Nucleus accumbens (tissue), 56 donors: ENCODE measurements at places on chromosomes 3 and 15.

GRCh38 chr15:100190675-100191074 lies 151.1 kb downstream of the ADAMTS17 start:
- no peak for DNase-seq

DNA sequence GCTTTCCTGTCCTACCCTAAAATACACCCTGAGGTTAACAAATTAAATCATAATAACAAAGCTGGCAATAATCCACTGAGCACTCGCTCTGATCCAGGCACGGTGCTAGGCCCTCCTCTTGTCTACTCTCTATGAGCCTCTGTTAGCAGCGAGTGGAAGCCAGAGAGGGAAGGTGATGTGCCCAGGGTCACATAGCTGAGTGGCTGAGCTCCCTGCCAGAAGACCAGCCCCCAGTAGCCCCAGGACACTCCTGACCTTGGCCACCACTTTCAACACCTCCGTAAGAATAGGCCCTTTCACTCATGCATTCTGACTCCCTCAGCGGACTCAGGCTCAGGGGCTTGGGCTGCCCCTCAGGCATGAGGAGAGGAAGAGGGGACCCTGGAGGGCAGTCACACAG lies 9.5 kb upstream of the PRKCD start:
- DNase-seq = no peak

DNA sequence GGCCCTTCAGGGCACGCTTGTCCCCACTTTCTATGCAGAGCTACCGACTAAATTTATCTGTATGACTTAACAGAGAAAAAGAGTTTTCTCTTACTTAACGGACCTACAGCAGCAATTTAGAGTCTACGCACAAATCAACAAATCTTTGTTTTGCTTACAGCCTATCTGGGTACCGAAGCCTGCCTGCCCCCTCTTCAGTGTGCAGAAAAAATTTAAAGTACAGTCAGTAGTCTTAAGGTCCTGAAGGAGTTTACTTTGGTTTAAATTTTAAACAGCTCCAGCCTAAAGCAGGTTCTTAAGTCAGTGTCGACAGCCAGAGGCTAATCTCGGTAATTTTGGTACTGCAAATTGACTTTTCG lies 570 bp downstream of the SACM1L start:
- DNase-seq = no peak

DNA sequence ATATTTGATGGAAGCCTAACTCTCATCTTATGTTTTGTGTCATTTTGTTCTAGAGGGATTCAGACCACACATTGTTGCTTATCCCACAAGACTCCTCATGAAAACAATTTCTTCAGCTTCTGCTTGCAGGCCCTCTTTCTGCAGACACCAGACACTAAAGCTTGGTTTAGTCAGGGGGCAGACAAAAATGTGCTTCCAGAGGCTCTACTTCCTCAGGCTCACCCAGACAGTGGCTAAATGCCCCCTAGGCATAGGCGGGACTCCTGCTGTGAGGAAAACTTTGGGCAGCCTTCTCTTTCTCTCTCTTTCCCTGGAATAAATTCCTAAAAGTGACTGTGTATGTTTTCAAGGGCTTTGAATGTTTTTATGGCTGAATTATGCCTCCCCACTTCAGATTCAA lies 435.4 kb upstream of the ATP11B start:
- no peak for DNase-seq

DNA sequence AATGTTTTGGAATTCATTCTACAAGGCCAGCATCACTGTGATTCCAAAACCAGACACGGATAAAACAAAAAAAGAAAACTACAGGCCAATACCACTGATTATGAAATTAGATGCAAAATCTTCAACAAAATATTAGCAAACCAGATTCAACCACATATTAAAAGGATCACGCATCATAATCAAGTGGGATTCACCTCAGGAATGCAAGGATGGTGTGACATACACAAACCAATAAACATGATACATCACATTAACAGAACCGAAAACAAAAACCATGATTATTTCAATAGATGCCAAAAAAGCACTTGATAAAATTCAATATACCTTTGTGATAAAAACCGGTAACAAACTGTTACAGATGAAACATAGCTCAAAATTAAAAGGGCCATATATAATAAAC lies 48.9 kb downstream of the DLG1 start:
- no peak for DNase-seq

GRCh38 chr15:63509955-63510940 lies 5.9 kb downstream of the USP3 start:
- DNase-seq = no peak

DNA sequence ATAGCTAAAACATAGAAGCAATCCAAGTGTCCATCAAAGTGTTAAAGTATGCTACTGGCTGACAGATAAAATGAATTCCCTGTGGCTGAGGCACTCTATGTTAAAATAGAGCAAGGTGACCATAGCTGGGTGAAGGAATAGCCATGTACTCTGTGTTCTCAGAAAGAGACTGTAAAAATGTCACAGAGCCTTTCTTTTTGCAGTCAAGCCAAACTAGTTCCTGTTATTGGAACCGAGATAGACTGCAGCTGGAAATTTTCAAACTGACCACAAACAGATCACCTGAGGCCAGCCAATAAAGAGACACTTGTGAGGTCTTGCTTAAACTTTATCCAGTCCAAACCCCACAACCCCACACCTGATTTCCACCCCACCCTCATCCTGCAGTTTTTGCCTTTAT lies 422.8 kb upstream of the NAALADL2 start:
- DNase-seq = no peak

GRCh38 chr3:46991406-46992165 lies 12.1 kb downstream of the NBEAL2 start:
- no peak for DNase-seq

GRCh38 chr3:8869613-8870012 lies 93.7 kb downstream of the RAD18 start:
- DNase-seq = no peak

GRCh38 chr3:178001670-178002101 lies 534.5 kb upstream of the KCNMB2 start:
- DNase-seq = no peak

DNA sequence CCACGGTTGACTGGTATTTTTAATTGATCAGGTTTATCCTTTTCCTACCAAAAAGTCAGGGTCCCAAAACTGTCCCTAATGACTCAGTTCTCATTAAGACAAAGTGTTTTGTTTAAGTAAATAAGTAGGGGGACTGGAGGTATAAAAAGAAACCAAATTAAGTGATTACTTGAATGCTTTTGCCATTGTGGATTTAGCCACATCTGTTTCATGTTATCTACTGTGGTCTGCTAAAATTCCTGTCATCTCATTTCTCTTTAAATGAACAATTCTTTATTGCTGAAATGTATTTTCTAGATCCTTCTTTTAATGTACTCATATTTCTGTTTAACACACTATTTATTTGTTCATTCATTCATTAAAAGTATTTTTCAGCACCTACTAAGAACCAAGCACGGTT lies 625.9 kb upstream of the ADAMTS9 start:
- no peak for DNase-seq

DNA sequence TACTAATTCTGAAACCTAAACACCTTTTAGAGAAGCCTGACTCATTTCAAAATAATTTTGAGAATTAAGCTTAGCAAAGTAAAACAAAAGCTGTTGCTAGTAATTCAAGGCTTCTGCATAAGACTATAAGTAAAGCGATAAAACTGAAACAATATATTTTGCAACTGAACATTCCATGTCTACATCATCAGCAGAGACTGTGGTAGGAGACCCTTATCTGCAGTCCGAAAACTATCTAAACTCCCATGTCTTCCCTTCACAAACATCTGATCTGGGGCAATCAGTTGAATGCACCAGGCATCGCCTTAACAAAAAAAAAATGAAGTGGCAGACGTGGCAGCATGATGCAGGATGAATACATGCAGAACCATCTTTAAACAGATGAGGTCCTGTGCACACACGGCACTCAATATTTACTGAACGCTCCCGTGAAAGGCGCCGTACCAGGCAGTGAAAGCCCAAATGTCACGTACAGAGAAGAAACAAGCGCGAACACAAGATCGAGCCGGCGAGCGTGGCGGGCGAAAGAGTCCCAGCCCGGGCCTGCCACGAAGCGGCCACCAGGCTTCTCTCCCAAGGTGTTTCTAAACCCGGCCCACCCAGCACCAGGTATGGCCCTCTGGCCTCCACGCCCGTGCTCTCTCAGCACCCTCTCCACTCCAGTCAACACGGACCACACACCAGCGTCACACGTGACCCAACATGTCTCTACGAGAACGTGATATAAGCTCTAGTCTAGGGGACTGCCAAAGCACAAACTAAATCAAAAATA lies 63.0 kb downstream of the CHSY1 start:
- DNase-seq = no peak

DNA sequence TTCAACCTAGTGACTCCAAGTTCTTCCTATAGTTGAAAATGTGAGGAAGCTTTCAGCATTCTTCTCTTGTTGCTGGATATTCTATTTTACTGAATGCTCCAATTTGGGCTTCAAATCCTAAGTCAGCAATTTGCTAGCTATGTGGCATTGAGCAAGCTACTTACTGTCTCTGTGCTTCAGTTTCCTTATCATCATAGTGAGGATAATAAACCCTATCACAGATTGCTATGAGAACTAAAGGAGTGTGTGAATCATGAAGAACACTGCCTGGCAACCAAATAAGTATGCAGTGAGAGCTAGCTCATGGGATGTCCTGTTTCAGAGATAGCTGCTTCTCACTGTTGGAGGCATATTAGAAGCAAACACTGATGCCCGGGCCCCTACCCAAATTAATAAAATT lies 163.8 kb upstream of the CDIN1 start:
- DNase-seq = no peak

DNA sequence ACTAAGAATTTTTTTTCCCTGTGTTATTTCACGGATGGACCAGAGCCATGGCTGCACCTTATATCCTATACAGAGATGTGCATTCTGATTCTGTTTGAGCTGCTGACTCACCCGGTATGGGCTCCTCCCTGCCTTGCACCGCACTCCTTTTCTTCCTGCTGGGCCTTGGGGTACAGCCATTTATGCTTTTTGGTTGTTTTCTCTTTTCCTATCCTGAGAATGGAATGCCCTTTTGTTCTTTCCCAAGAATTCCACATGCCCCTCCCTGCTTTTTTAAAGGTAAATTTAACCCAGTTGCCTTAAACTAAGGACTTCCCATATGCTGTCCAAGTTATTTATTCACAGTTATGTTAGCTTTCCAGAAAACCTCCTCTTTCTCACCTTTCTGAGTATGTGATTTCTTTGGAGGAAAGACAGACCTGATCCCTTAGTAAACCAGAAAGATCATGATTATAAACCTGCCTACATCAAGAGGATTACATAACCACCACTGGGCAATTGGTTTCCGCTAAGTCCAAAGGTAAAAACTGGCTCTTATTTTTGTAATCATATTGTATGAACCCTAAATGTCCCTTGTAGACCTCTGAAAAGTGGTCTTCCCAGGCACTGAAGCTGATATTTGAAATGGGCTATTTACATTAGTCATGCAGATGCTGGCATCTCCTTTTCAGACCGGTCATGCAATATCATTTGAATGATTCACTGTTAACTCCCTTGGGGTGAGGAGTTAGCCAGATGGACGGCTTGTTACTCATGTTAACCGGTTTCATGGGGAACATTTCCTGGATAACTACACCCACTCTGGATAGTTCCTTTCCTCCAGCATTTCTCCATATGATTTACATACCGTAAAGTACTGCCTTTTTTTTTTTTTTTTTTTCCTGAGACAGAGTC lies 45.5 kb downstream of the TMOD3 start:
- DNase-seq = no peak

DNA sequence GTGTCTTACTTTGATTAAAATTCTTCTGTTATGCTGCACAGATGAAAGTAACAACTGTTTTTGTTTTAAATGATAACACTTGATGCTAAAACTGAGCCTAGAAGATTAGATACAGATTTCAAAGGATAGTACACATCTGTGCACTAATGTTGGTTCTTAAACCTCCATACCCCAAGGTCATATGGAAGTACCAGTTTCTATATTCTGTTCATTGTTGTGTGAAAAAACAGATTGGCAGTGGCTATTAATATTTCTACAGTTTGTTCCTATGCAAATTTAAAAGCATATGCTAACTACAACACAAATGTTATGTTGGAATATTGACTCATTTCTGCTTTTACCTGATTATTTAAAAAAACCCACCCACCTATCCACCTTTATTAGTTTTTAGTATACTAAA lies 32.0 kb upstream of the GBE1 start:
- no peak for DNase-seq

GRCh38 chr15:33699691-33700447 lies 268.4 kb upstream of the CHRM5 start:
- no peak for DNase-seq

DNA sequence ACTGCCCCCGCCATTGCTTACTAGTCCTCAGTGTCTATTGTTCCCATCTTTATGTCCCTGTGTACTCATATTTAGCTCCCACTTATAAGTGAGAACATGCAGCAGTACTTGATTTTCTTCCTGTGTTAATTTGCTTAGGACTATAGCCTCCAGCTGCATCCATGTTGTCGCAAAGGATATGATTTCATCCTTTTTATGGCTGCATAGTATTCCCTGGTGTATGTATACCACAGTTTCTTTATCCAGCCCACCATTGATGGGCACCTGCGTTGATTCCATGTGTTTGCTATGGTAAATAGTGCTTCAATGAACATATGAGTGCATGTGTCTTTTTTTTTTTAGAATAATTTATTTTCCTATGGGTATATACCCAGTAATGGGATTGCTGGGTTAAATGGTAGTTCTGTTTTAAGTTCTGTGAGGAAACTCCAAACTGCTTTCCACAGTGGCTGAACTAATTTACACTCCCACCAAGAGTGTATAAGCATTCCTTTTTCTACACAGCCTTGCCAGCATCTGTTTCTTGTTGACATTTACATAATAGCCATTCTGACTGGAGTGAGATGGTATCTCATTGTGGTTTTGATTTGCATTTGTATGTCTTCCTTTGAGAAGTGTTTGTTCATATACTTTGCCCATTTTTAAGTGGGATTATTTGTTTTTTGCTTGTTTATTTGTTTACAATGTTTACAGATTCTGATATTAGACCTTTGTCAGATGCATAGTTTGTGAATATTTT lies 53.7 kb downstream of the GALK2 start:
- no peak for DNase-seq

- DNase-seq = no peak
Observed at GRCh38 chr3:60585918-60586317, 665.3 kb downstream of the FHIT start.

GRCh38 chr15:82186719-82187406 lies 75.7 kb downstream of the EFL1 start:
- DNase-seq = no peak

- no peak for DNase-seq
Observed at GRCh38 chr3:64489361-64490044, 198.3 kb downstream of the ADAMTS9 start.

DNA sequence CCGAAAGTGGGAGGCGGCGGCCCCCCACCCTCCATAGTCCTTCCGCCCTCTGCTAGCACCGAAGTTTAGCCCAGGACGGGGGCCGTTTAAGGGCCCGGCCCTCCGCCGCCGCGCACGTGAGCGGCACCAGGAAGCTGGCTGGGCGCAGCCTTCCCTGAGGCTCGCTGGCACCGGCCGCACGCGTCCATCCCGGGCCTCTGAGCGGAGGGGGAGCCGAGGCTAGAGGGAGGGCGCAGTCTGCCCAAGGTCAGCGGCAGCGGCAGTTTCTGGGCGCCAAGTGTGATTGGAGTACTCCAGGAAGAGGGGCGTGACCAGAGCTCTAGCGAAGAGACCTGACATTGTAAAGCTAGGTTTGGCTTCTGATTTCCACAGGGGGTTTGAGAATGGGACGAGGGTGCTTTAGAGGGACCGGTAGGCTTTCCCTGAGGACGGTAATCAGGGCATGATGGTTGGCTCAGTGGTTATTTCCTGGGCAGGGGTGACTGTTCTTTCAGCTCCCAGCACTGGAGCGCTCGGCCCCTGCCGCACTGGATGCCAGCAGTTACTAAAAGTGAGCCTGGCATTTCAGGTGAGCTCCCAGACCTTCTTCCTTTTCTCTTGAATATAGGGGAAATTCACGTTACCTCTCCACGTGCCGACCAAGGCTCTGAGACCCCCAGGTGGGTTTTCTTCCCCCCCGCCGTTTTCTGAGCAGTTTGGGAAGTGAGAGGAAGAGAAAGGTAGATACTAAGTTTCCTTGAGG lies 853 bp downstream of the TEX264 start:
- DNase-seq = no peak
